ENCODE measurements at places on chromosomes 3 and 15. TPM values are rescaled to one million over a fixed set of nuclear protein-coding genes. Genes with fewer than 3 reads are reported as not detected.

The NAA80 gene
- total RNA-seq = 2.6 TPM

The EXD1 gene
- total RNA-seq = not detected

The SLC12A1 gene
- total RNA-seq = not detected

The ATP8B4 gene
- total RNA-seq = not detected

The SERPINI2 gene
- total RNA-seq = not detected

The LRRC31 gene
- total RNA-seq = not detected

The ASB14 gene
- total RNA-seq = not detected

Measured in epithelial cell of umbilical artery (primary cell).